ENCODE measurements at places on chromosomes 12 and 14. TPM values are rescaled to one million over a fixed set of nuclear protein-coding genes. Genes with fewer than 3 reads are reported as not detected.
A peak's percentile ranks its signal among the peaks of the same experiment; 100 is the strongest.

GRCh38 chr14:24126939-24127338, 3.5 kb upstream of the FITM1 start:
- no peak for DNase-seq

The CREBL2 gene
- total RNA-seq, result 20.4 TPM

DNA sequence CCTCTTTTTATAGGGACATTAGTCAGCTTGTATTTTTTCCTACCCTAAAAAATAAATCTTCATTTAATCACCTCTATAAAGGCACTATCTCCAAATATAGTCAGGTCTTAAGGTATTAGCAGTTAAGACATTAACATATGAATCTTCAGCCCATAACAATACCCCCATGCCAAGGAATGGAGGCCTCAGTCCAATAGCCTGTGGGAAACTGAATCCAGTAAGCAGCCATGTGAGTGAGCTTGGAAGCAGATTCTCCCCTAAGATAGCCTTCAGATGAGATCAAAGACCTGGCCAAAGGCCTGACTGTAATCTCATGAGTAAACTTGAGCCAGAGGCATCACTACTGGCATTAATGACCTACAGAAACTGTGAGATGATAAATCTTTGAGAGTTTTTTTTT, 232.1 kb upstream of the SYT10 start:
- no peak for DNase-seq

- no peak for DNase-seq
Observed at GRCh38 chr12:124624823-124625222, 57.4 kb upstream of the NCOR2 start.

DNA sequence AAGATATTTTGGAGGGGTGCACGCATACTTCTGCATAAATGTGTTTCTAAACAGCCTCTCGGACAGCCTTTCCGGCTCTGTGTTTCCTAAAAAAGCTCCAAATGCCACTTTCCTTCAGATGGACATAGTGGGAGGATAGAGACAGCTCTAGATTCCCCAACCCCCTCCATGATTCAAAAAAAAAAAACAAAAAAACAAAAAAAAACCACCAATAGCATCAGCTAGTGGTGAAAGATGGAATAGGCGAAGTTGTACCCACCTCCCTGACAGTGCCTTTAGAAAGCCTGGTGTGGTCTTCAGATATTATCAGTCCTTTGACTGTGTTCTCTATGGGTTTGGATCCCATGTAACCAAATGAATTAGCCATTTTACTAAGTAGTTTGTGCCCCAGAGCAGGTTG, 94.1 kb downstream of the PHETA1 start:
- DNase-seq, result no peak

GRCh38 chr12:27966870-27967269, 5.7 kb downstream of the PTHLH start:
- DNase-seq, result no peak

DNA sequence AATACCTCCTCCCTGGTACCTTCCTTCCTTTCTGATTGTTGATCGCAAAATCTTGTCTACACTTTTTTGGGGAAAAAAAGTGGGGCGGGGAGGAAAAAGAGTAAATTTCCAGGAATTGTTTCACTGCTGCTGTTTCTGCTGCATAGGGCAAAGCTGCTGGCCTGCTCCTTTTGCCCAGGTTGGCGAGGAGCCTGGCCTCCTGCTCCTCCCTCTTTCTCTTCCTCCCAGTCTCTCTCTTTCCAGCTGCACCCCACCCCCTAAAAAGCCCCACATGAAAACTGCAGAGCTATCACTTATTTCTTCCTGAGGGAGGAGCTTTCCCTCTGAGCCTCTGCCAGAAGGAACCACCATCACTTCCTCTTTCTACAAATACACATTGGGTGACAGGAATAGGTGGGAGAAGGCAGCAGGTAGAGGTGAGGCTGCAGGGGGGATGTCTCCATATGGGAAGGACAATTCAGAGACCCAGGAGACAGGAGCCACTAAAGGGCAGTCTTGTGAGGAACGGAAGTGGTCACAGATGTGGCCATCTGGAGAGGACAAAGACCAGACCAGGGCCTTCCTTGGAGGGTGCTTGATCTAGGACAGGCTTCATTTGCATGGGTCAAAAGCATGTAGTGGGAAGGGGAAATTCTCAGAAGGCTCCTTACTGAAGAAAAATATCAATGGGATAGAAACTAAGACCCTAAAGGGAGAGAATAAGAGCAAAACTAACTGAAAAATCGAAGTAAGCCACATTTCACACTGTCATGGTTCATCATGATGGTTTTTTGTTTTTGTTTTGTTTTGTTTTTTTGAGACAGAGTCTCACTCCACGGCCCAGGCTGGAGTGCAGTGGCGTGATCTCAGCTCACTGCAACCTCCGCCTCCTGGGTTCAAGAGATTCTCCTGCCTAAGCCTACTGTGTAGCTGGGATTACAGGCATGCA, 14.8 kb downstream of the ZBTB39 start:
- DNase-seq, result peak; percentile 65

GRCh38 chr12:26295001-26295400, 99.6 kb downstream of the SSPN start:
- no peak for DNase-seq

DNA sequence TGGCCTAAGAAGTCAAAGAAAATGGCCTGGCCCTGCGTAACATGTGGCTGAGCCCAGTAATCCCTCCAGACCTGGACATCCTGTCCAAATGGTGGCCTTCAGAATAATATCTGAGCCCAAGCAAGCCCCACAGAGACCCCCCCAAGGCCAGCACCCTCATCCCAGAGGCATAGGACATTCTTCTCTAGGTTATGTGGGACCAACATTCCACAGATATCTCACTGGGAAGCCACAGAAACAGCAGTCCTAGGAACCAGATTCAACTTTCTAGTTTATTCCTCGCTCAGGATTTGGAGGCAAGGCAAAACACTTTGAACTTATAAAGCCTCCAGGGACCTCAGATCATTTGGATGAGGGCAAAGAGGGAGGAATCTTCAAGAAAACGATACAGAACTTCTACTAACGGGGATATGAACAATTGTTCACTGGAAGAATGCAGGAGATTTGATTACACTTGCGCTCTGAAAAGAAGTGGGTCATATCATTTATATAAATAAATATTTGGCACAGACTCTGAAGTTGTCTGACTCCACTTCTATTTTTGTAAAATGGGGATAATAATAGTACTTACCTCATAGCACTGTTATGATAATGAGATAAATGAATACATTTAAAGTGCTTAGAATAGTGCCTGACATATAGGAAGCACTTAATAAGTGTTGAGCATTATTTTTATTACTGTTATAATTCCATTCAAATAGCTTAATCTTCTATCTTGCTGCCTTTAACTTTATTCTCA, 171.5 kb downstream of the NUAK1 start:
- DNase-seq, result no peak

The CLEC2A gene
- not detected for total RNA-seq

DNA sequence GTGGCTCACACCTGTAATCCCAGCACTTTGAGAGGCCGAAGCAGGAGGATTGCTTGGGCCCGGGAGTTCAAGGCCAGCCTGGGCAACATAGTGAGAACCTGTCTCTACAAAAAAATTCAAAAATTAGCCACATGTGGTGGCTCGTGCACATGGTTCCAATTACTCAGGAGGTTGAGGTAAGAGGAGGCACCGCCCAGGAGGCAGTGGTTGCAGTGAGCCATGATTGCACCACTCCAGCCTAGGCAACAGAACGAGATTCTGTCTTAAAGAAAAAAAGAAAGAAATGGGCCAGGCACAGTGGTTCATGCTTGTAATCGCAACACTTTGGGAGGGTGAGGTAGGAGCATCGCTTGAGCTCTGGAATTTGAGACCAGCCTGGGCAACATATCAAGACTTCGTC, 33.5 kb downstream of the MAP1LC3B2 start:
- DNase-seq, result no peak

DNA sequence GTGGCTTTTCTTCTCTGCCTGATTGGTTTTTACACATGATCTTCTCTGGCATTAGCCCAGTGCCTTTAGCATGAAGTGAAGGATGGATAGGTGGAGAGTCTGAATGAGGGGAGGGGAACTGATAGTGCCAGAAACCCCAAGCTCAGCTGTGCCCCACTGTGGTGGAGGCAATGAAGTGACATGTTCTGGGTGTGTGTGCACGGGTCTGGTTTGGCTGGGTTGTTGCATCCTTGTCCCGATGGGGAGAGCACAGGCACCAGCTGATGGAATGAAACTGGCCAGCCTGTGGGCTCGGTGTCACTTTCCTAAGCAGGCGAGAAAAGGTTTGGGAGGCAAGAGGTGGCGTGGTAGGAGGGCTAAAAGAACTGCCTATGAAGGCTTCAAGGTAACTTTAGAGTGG, 65.3 kb downstream of the CACNA1C start:
- no peak for DNase-seq

Data from left cardiac atrium (tissue), 4 donors.